DMS 273 treated with DMSO at 0.1 percent for 48 hours (cell line): ENCODE measurements at places on chromosomes 11 and 22.

DNA sequence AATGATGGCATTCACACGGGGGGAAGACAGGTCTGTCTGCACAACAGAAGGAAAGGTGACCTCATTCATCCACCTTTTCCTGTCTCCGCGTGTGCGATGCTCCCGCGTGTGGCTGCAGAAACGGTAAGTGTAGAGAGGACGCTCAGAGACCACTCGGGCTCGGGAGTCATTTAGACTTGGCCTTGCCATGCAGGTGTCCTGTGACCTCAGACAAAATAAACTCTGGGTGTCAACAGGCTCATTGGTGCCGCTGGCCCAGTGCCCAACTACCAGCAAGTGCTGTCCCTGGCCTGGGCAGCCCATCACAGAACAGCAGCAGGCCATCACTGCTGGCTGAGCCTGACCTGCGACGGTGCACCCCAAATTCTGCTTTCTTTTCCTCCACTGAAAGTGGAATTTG is 48.1 kb upstream of the ARFGAP3 start:
- DNase-seq, result no peak

- DNase-seq, result no peak
These were observed 8.0 kb upstream of the PDGFB start for GRCh38 chr22:39252461-39253434.

DNA sequence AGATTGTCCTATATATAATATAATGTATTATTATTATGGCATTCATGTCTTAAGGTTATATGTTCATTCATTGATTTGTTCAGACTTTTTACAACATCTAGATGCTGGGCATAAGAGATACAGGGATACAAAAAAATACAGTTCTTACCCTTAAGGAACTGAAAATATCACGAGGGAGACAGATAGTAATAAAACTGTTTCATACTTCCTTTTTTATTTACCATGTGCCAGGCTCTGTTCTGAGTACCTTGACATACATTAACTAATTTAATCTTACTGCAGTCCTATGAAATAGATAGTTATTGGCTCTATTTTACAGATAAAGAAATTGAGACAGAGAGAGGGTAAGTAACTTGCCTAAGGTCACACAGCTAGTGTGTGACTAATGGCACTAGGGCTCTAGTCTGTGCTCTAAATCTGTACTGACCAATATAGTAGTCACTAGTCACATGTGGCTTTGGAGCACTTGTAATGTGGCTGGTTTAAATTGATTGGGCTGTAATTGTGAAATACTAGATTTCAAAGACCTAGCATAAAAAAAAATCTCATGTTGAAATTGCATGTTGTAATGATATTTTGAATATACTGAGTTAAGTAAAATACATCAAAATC is 21.3 kb downstream of the TRIM44 start:
- DNase-seq, result no peak

DNA sequence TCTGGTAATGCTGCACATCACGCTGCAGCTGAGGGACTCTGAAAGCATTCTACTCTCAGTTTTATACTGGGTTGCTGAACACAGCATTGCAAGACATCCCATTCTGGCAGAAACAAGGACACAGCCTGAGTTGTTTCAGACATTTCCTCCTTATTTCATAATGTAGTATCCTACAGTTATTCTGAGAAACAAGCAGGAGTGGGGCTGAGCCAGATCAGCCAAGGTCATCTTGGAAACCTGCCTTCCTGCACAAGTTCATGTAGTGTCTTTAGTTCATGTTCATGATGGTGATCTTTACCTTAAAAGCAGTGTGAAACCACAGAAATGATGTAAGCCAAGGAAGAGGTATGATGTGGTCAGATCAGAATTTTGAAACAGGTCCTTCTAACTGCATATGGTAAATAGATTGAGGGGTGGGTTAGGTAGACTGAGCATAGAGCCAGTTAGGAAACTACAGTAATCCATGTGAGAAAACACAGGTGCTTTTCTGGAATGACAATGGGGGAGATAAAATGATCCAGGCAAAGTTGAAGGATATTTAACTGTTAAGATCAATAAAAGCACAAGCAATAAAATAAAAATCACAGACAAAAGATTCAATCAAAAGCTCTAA is 1686.8 kb downstream of the LRRC4C start:
- no peak for DNase-seq

DNA sequence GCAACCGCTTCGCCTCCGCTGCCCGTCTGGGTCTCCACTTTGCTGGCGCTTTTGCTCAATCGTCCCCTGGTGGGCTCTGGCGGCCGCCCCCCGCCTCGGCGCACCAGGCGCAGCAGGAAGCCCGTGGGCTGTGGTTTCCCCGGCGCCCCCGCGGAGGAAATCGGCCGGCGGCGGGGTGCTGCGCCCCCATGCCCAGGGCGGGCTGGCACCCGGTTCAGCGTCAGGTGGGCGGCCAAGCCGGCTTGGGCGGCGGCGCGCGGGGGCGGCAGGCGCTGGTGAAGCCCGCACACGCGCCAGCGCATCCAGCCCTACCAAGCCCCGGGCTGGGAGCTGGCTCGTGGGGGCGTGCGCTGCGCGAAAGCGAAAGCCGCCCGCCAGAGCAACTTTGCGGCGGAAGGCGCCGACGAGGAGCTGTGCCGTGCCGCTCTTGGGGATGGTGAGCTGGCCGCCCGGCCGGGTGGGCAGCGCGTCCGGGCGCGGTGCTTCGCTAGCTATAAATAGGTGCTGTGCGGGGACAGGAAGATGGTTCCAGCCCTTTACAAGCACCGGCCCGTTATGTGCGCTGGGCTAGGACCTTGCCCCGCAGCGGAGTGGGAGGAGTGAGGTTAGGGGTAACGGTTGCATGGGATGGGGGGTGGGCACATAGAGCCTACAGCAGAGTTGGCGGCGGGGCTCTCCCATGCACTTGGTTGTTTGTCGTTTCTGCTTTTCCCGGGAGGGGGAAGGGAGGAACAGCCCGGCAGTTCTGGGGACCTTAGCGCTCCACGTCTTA is 25.0 kb upstream of the SUSD2 start:
- no peak for DNase-seq

GRCh38 chr11:113831314-113831713 is 44.1 kb downstream of the USP28 start:
- no peak for DNase-seq

- no peak for DNase-seq
These were observed 66.5 kb upstream of the PITPNB start for GRCh38 chr22:27985323-27986275.

DNA sequence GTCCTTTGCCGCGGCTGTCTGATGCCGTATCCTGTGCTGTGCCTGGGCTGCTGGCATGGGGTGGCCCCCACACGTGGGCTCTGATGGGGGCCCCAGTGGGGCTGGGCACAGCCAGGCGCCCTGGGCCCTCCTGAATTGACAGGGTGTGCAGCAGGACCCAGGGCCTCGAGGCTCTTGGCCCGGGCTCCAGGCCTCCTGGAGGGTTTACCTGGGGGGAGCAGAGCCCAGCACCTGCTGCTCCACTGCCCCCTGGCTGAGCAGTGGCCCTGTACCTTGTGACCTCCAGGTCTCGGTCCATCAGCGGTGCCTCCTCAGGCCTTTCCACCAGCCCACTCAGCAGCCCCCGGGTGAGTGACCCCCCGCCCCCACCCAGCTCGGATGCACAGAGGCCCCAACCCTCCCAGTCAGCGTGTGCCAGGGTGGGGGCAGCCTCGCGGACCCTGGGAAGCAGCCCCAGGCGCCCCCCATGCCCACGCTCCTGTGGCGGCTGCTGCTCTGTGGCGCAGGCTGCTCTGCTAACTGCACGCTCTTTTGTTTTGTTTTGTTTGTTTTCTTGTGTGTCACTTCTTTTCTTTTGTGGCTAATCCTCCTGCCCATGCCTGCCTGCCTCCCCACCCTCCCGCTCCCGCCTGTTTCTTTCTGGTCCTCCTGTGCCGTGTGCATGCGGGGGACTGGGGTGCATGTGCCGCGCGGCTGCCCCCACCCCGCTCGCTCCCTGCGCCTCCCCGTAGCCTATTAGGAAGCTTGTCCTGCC is 36.9 kb downstream of the MOB2 start:
- DNase-seq, result no peak

- no peak for DNase-seq
These were observed 1.4 kb upstream of the RAB1B start for GRCh38 chr11:66267039-66267378.

DNA sequence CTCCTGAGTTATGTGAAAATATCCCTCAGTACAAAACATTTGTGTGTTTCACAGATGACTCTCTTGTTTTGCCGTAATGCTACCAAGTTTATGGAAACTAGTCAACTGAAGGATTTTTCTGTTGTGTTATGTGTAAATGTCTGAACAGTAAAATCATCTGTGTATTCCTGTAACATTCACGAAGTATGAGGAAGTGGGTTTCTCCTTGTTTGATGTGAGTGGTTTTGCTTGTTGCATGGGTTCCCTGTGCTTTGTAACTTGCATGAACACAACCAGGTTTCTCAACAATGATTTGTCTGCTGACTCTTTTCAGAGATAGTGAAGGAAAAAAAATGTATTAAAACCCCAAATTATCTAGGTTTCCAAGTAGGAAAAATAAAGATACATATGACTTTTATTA is 138.1 kb downstream of the PGR start:
- DNase-seq, result no peak

DNA sequence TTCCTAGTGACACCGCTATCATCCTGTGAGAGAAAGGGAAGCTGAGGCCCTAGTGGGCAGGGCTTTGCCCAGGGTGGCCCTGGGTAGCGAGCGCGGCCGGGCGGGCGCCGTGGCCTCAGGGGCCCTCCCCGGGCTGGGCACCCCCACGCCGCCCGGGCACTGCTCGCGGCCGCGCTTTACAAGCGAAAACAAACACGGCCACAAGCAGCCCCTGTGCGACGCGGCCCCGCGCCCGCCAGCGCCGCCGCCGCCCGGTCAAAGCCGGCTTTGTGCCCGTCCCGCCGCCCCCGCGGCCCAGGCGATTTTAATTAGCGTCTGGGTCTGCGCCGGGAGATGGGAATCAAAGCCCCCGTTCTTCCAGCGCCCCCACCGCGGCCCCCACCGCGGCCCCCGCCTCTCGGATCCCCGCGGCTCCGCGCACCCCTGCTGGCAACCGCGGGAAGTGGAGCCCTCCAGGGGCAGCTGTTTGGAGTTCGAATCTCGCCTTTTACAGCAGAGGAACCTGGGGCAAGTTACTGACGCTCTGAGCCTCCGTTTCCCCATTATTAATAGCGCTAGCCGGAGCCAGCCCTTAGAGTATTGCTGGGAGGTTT is 47.9 kb downstream of the CHRDL2 start:
- no peak for DNase-seq

- no peak for DNase-seq
These were observed 33.4 kb downstream of the PPARA start for GRCh38 chr22:46183733-46184132.

- no peak for DNase-seq
These were observed 57.7 kb downstream of the FLRT1 start for GRCh38 chr11:64093233-64094039.

- DNase-seq, result no peak
These were observed 385.5 kb upstream of the ANO5 start for GRCh38 chr11:21807350-21807749.

GRCh38 chr22:33274214-33275072 is 216.3 kb upstream of the SYN3 start:
- no peak for DNase-seq

DNA sequence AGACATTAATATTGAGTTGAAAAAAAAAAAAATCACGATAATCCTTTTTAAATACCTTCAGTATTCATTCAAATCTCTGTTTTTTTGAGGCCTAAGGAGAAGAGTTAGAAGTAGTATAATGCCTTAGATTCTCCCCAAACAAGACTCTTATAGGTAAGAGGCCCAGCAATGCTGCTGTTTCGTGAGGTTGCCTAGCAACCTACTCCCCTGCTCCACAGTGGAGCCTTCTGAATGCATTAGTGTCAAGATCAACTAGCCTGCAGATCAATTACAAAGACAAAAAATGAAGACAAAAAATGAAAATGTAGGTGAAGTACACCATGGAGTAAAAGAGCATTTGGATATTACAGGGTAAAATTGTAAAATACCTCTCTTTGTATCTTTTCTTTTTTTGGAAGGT is 229.8 kb upstream of the LUZP2 start:
- DNase-seq, result no peak

DNA sequence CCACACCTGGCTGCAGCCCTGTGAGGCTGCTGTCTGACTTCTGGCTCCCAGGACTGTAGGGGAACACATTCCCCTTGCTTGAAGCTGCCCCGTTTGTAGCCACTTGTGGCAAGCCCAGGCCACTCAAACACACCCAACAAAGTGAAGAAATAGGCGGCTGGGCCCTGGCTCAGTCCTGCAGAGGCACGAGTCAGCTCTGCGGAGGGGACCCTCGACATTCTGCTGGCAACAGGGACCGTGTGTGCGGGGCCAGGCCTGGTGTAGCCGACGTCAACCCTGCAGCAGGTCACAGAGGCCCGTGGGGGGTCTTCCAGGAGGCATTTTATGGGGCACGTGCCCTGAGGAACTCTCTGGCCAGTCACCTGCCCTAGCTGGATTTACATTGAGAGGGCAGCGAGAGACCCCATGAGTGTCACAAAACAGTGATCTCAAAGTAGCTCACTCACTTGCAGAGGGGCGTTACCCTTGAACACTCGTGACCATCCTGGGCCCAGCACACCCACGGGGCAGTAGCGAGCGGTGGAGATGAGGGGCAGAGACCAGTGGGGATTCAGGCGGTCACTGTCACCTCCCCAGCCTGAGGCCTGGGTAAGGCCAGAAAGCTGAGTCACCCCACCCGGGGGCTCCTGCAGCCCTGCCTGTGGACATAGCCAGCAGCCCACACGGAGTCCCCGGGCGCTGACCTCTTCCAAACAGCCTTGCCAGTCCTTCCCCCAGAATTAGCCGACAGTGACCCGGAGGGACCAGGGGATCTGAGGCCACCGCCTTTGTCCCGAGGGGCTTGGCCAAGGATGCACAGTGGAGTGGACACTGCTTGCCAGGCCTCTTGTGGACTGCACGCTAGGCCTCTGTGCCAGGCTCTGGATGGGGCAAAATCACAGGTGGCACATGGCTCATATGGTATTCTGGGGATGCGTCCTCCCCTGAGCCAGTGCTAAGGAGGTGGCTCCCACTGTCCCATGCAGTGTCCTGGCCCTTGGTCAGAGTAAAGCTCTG is 139.5 kb downstream of the CTTN start:
- DNase-seq, result no peak

DNA sequence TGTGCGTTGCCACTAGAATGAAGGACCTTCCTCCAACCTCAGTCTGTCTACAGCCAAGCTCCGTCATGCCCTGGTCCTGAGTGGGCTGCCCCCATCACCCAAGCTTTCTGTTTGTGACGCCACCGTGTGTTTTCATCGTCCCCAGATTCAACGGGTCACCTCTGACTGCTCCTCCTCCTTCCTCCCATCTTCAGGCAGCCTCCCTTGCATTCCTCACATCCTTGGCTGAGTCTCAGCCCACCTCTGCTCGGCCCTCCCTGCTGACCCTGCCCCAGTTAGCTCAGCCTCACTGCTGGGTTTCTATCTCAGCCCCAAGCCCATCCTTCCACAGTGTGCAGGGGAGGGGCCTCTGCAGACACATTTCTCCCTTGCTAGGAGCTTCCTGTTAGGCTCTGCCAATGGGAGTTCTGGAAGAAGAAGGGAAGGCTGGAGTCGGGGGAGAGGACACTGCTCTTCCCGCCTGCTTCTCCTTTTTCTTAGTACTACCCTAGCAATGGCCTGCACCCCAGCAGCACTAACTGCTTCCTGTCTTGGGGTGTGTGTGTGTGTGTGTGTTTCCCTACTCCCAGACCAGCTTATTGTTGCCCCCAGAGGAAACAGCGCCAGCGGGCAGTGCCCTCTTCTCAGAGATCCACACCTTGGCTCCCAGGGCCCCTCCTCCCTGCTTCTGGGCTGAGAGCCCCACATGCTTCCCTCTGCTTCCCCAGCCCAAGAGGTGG is 5.2 kb downstream of the IFT27 start:
- DNase-seq, result no peak

GRCh38 chr11:17611503-17612220 is 64.6 kb downstream of the OTOG start:
- DNase-seq, result no peak
